ENCODE measurements at places on chromosomes 3 and 15.
A peak's percentile ranks its signal among the peaks of the same experiment; 100 is the strongest.

DNA sequence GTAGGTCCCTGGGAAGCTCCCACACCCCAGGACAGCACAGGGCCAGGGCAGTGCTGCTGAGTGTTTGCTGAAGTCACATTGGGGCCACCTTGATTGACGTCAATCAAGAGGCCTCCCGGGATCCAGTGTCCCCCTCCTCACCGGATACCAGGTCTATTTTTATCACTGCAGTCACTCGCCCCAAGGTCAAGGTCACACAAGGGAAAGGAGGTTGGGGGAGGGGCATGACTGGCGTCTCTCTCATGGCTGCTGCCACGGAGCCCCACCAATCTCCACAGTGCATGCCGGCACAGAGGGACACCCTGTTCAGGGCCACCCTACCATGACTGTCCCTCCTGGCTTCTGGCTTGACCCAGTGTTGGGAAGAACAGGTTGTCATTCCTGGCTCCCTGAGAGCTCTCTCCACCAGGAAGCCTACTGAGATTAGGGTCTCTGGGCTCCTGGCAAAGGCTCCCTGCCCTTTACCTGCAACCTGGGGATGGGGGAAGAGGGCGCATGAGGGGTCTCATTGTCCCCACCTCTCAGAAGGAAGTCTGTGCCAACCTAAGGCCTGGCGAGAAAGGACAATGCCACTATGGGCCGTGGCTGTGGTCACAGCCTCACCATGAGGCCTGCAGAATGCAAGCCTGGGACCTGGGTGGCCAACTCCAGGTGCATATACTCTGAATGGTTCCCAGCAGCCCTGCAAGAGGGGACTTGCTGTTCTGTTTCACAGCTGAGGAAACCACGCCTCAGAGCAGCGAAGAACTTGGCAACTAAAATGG, 1.5 kb downstream of the MYL3 start:
- DNase-seq: no peak

DNA sequence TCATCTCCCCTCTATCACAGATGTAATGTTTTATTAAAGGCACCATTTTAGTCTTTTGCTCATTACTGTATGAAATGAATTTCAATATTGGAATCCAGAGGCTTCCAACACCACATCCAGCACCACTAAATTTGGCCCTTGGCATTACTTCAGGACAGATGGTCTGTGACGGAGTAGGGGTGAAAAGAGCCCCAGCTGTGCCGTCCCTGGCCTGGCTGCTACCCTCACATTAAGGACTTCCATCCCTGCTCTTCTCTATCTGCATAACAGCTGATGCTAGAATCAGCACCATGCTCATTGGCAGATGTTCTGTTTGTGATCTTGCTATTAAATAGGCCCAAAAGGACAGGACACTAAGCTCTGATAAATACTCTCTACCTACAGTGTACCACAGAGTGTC, 152.9 kb downstream of the IL1RAP start:
- no peak for DNase-seq

DNA sequence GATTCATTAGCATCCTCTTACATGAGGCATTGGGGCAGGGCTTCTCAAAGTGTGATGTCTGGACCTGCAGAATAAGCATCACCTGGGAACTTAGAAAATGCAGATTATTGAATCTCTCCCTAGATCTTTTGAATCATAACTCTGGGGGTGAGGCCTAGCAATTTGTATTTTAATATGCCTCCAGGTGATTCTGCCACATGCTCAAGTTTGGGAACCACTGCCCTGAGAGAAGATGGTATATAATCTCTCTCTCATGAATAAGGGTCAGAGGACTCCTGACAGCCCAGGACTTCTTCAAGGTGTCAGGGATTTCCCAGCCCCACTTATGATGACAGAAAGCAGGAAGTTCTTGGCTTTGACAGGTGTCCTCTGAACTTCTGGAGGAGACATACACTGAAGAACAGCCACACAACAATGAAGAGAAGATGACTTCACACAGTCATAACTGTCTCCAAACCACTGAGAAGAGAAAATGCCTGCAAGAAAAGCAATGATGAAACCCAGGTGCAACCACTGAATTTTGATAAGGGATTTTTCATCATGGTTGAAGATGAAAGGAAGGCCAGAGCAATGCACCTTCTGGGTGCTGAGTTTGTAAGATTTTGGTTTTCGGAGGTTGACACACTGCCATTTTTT, 211.9 kb upstream of the MRPL3 start:
- DNase-seq: no peak

GRCh38 chr3:147651107-147651778, 242.1 kb downstream of the ZIC1 start:
- DNase-seq: no peak

DNA sequence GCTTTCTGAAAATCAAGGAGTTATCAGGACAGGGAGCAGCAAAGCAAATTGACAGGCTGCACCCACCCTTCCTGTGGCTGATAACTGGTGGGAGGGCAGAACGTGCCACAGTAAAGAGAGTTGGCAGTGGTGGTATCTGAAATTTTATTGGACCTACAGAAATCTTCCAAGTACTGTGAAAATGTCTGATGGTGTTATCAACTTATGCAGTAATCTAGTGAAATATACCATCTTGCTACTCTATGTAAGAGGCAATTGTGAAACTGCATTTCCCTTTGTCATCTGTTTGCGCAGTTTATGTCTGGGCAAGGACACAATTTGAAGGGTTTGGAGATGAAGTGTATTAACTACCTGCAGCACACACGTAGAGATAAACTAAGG, 1.5 kb downstream of the PLCL2 start:
- DNase-seq: peak; percentile 26

GRCh38 chr3:172074032-172074431, 34.7 kb downstream of the FNDC3B start:
- DNase-seq: no peak

- no peak for DNase-seq
Measured at GRCh38 chr3:9388562-9389272, 8.7 kb upstream of the SETD5 start.

DNA sequence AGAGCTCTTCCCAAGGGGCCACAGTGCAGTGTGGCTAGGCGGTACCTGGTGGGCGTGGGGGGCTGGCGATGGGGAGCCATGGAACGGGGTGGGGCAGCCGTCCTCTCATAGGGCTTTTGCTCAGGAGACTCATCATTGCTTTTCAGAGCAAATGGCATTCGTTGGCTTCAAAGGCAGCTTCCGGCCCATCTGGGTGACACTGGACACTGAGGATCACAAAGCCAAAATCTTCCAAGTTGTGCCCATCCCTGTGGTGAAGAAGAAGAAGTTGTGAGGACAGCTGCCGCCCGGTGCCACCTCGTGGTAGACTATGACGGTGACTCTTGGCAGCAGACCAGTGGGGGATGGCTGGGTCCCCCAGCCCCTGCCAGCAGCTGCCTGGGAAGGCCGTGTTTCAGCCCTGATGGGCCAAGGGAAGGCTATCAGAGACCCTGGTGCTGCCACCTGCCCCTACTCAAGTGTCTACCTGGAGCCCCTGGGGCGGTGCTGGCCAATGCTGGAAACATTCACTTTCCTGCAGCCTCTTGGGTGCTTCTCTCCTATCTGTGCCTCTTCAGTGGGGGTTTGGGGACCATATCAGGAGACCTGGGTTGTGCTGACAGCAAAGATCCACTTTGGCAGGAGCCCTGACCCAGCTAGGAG, 40.8 kb downstream of the MESD start:
- no peak for DNase-seq

- DNase-seq: no peak
Measured at GRCh38 chr3:66983101-66983500, 15.0 kb upstream of the KBTBD8 start.

- DNase-seq: no peak
Measured at GRCh38 chr3:62329971-62330370, 43.4 kb downstream of the FEZF2 start.

DNA sequence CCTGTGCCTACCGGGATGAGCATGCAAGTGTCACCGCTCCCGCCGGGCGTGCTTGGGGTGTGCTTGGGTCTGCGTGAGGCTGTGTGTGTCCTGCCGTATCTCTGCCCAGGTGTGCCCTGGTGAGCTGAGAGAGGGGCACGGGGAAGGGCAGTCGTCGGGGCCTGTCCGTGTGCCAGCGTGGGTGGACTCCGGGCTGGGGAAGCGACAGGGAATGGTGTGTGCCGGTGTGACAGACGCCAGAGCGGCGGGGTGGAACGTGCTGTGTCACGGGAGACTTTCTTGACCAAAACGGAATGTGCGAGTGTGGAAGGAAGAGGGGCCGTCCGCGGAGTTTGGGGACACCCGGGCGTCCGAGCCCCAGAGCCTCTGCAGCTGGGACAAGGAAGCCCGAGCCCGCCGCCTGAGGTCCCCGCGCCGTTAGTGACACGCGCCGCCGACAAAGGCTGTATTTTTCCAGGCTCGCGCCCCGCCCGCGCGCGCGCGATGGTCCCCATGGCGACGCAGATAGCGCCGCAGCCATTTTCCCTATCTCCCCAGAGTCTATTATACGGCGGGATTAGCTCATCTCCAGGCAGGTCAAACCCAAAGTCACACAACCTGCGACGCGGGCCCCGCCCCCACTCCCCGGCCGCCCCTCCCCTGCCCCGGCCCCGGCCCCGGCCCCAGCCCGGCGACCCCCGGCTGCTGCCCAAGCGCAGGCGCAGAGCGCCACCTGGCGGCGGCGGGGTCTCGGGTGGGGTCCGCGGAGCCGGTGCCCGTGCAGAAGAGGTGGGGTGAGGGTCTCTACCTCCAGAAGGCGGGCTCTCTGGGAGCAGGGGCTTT, 4.5 kb upstream of the GATA2 start:
- DNase-seq: peak; percentile 44

Data from CD4-positive, alpha-beta T cell treated with Interleukin-6 at 100 ng/mL for 8 hours (primary cell).